ENCODE measurements at places on chromosomes 1 and 21. TPM values are rescaled to one million over a fixed set of nuclear protein-coding genes. Genes with fewer than 3 reads are reported as not detected.

F5 gene
- total RNA-seq, result 0.24 TPM

FAM167B gene
- total RNA-seq, result 4.2 TPM

RGS4 gene
- total RNA-seq, result 0.37 TPM

PADI4 gene
- not detected for total RNA-seq

HFM1 gene
- not detected for total RNA-seq

DISP1 gene
- 2.9 TPM for total RNA-seq

IL22RA1 gene
- 17.3 TPM for total RNA-seq

IVL gene
- not detected for total RNA-seq

S100A4 gene
- total RNA-seq, result 41.8 TPM

THEMIS2 gene
- total RNA-seq, result 6.8 TPM

TFF2 gene
- 2.5 TPM for total RNA-seq

PLA2G2A gene
- 864 TPM for total RNA-seq

WNT4 gene
- total RNA-seq, result 2.5 TPM

CATSPERE gene
- 0.27 TPM for total RNA-seq

TNFRSF14 gene
- total RNA-seq, result 111 TPM

SERPINC1 gene
- 1.8 TPM for total RNA-seq

JTB gene
- total RNA-seq, result 245 TPM

FMN2 gene
- total RNA-seq, result 0.62 TPM

Measured in colonic mucosa (tissue), 4 donors.